Stimulated activated CD4-positive, alpha-beta T cell treated with anti-CD3 and anti-CD28 coated beads, TNF-alpha, amount 100 ng/mL, for 24 hours (primary cell): ENCODE measurements at places on chromosomes 2 and 18.

GRCh38 chr18:767084-767882, 44.8 kb downstream of the YES1 start:
- no peak for DNase-seq

- DNase-seq = no peak
Measured at GRCh38 chr2:118145806-118146205, 57.5 kb downstream of the INSIG2 start.

DNA sequence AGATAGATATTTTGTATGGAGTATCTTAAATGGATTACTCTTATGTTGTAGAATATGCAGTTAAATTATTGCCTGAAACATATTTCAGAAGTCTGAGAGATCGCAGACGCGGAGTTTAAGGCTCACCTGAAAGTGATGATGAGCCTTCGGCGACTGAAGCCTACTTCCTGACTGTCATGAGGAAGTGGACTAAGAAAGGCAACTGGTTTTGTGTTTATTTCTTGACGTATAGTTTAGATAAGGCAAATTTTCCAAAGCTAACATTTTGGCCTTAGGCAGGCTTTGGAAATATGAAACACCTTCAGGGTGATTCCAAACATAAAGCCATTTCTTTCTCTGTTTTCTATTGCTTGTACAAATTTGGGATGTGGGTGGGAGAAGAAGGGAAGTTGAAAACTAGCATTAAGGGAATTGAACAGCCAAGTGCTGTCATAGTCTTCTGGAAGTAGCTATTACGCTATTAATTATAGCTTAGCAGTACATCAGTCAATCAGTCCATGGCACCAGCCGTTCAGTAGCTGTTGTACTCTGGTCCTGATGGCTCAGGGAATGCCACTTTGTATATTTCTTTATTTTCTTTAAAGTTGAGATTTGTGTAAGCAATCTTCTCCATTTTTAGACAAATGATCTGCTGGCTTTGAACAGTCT, 1.5 kb downstream of the GRHL1 start:
- no peak for DNase-seq

GRCh38 chr2:157620956-157621355, 7.7 kb downstream of the ACVR1C start:
- no peak for DNase-seq

- DNase-seq = no peak
Measured at GRCh38 chr18:56267334-56267733, 371.1 kb downstream of the TXNL1 start.

DNA sequence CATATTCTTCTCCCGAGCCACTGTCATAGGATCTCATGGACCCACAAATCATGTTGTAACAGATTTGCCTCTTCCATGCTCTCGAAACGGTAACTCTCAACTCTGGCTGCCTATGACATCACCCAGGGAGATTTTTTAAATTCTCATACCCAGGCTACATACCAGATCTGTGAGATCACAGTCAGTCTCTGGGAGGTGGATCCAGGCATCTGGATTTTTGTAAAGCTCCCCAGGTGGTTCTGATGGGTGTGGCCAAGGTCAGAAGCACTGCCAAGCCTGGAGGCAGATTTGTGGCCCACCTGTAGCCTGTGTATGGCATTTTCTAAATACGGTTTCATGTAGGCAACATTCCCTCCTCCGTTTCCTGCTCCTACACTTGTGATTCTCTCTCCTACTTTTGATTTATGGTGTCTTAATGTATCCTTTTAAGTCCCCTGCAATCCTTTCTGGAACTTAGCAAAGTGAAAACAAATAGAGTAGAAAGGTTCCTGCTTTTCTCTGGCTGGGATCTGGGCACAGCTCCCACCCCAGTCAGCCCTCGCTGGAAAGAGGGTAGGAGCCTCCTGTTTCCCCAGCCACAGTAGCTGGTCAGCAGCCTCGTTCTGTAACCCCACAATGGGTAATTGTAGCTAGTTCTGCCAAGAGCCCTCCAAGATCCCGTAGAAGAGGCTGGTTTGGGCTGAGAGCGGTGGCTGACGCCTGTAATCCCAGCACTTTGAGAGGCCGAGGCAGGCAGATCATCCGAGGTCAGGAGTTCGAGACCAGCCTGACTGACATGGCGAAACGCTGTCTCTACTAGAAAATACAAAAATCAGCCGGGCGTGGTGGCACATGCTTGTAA, 96.2 kb downstream of the KLHL29 start:
- DNase-seq = no peak

DNA sequence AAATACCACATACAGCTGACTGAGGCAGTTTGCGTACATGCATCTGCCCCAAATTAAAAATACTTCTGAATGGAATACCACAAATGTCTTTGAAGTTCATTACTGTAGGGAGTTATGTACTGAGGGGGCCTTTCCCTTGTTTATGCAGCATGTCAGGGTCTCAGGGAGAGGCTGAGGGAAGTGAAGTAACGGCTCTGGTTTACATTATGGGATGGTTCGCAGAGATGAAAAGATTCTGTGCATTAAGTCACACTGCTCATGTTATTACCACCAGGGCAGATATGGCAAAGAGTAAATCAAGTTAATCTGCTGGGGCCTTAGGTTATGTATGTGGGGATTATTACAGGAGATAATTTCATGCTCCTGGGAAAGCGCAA, 385.9 kb upstream of the RND3 start:
- DNase-seq = no peak

GRCh38 chr2:41828052-41828643, 219.7 kb upstream of the PKDCC start:
- no peak for DNase-seq

GRCh38 chr18:7464245-7464966, 102.7 kb upstream of the PTPRM start:
- no peak for DNase-seq

DNA sequence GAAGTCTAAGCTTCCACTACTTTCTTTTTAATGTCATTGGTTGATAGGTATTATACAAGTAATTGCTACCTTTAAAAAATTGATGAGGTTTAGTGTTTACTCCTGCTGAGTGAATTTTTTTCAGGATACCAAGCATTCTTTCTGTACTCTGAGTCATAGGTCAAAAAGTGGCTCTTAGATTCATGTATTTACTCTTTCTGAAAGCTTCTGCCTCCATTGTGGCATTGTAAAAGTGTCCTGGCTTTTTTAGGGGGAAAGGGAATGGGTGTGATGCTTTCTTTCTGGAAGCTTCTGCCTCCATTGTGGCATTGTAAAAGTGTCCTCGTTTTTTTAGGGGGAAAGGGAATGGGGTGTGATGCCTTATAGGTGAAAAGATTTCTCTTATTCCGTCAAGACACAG, 286.5 kb downstream of the LPIN1 start:
- DNase-seq = no peak

- DNase-seq = no peak
Measured at GRCh38 chr2:181946444-181947127, 39.1 kb upstream of the PPP1R1C start.

GRCh38 chr18:44065206-44065605, 615.5 kb upstream of the SETBP1 start:
- no peak for DNase-seq

DNA sequence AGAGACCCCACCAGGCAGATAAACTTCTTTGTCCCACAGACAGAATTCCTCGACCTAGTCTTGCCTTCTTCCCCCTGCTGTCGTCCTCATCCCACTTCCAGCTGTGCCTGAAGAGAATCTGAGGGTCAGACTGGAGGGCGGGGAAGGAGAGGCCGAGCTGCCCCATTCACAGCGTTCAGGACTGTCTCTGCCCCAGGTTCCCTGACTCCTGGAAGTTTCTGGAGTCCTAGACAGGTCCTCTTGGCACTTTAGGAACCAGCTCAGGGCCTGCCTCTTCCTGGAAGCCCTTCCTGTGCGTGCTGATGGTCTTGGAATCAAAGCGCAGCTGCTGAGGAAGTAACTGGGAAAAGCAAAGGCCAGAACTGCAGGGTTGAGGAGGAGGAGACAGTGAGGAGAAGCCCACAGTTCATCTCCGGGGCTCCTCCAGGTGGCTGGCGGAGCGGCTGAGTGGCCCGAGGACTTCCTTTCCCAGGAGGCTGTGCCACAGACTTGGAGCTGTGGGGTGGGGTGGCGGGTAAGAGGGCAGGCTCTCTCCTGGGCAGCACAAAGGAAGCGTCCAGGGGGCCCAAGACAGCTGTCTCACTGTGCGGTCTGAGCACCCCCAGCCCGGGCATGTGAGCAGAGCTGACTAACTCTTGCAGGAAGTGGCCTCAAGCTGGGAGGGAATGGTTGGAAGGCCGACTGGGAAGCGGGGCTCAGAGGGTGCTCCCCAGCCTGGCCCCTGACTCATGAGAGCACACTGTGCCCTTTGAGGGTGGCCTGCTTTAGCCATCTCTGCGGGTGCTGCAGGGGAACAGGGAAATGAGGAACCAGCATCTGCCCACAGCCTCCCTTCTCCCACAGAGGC, 39.5 kb downstream of the SDC1 start:
- DNase-seq = no peak

DNA sequence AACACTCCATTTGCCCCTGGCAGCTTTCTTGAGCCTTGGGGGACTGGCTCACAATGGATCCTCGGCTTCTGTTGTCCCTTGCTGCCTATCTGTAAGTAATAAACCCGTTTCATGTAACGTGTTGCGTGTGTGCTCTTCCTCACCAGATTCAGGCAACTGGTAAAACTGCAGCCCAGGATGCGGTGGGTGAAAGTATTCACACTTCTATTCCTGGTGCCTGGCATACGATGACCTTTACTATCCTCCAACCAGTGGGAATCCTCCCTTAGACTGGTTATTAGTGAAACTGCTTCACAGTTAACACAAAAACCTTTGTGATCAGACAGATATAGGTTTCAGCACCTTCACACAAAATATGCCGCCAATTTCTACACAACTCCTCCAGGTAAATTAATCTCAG, 13.6 kb upstream of the ICA1L start:
- DNase-seq = no peak

DNA sequence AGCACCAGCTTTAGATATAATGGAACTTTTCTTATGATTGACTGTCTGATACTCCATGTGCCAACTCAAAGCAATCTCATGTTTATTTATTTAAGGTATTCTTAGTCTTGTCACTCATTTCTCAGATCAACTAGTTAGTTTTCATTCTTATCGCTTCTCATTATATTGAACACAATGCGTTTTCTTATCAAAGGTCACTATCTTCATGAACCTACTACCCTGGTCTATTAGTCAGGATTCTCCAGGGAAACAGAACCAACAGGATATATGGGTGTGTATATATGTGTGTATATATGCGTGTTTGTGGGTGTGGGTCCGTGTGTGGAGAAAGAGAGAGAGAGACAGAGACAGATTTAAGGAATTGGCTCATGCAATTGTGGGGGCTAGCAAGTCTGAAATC, 619.9 kb downstream of the ZEB2 start:
- no peak for DNase-seq

- no peak for DNase-seq
Measured at GRCh38 chr18:59620381-59620780, 76.8 kb downstream of the CCBE1 start.

DNA sequence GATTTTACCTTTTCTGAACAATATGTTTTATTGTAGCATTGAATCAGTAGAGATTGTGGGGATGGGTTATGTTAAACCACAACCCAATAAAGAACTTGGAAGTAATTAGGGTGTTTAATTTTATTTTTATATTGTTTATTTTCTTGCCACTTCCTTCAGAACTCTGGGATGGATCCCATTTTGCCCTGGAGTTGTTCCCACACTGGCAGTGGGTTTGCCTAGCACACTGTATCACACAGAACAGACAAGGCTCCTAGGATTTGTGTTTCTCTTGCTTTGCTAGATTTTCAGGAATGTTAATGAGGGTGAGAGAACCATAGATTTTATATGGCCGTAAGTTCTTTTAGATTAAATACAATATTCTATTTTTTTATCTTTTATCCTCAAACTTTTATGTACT, 59.0 kb downstream of the TANK start:
- no peak for DNase-seq

GRCh38 chr2:231926761-231927565, 767 bp upstream of the NPPC start:
- DNase-seq = no peak

- DNase-seq = no peak
Measured at GRCh38 chr2:163367825-163368582, 367.8 kb downstream of the FIGN start.

GRCh38 chr2:27581417-27582128, 1.3 kb upstream of the ZNF512 start:
- no peak for DNase-seq

- DNase-seq = no peak
Measured at GRCh38 chr18:9973470-9973869, 59.7 kb downstream of the VAPA start.
